ENCODE measurements at places on chromosomes 5 and 9.
A peak's percentile ranks its signal among the peaks of the same experiment; 100 is the strongest.

DNA sequence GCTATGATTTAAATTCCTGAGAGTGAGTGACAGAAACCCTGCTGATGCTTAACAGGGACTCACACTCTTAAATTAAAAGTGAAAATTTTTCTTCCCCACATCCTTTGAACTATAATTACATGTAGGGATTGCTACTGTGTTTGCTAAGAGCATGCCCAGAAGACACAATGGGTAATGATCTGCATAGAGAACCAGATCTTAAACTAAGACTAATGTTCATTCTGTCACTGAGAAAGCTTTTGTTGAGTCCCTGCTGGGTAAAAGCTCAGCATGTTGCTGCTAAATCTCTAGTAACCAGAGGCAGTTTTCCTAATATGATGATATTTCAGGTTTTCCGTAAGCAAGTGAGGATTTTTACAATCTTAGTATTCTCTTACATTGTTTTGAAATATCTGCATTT is 424.8 kb upstream of the SMC2 start:
- no peak for DNase-seq

DNA sequence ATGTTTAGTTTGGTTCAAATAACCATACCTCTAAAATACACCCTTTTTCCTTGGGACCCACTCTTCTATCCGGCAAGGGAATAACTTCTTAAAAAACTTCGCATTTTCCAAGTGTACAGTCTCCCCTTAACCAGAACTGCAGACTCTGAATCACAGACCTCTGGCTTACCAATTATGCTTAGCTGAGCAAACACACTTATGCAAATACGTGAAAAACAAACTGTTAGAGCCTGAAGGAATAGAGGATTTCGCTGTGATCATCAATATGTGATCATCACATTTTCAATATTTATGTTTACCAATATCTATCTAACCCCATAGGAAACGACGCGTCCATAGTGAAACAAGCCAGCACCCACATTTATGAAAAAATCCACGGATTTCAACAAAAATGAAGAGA is 1.3 kb downstream of the LPAR1 start:
- peak; percentile 37 for DNase-seq

GRCh38 chr5:157269761-157270272 is 3.9 kb downstream of the CYFIP2 start:
- DNase-seq, result no peak

- peak; percentile 28 for DNase-seq
Observed at GRCh38 chr5:141681695-141682641, at the start of gene ARAP3. Gene ARAP3 (minus strand): TSS chr5:141682230. CDS start chr5:141680486, 1,744 bp downstream.

- no peak for DNase-seq
Observed at GRCh38 chr9:134304261-134304660, 22.0 kb upstream of the RXRA start.

Measured in kidney glomerular epithelial cell (primary cell).